ENCODE measurements at places on chromosomes 11 and 22.

GRCh38 chr22:38174626-38175025 lies 7.0 kb downstream of the PLA2G6 start:
- DNase-seq, result no peak

GRCh38 chr11:38060920-38061319 lies 1462.9 kb upstream of the RAG2 start:
- DNase-seq, result no peak

DNA sequence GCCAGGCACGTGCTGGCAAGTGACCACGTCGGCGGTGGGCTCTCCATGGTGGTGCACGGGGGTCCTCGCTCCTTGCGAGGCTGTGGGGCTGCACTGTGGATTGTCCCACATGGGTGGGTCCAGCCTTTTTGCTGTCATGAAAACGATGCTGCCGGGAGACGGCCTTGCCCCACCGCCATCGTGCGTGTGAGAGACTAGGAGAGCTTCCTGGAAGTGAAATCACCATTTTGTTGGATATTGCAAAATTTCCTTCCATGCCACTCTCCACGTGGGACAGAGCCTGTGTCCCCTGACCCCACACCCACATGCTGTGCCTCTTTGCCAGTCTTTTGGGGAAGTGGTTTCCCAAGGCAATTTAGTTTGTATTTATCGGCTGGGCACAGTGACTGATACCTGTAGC lies 18.2 kb upstream of the GRAMD4 start:
- DNase-seq, result no peak

DNA sequence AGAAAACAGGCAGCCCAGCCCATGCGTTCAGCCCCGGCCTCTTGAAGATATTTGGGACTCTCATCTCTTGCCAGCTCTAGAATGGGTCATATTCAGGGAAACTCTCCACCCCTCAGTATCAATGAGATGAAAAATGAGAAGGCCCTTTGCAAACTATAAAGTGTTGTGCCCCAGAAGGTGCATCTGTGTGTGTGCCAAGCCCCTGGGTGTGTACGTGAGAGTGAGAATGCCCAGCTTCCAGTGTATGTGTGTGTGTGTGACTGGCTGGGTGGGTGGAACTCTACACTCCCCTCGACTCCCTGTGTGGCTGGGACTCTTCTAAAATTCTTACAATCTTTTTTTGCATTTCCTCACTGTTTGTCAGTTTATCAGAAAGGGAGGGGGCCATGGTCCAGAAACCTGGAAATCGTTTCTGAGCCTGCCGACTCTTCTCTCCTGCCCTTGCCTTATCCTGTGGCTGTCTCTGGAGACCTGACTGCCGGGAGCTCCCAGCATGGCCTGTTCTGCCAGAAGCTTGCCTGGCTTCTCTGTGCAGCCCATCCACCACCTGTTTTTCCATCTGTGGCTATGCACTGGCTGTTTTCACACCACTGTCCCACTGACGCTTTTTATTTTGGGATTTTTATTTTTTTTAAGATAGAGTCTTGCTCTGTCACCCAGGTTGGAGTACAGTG lies 1.2 kb downstream of the P2RY6 start:
- no peak for DNase-seq

DNA sequence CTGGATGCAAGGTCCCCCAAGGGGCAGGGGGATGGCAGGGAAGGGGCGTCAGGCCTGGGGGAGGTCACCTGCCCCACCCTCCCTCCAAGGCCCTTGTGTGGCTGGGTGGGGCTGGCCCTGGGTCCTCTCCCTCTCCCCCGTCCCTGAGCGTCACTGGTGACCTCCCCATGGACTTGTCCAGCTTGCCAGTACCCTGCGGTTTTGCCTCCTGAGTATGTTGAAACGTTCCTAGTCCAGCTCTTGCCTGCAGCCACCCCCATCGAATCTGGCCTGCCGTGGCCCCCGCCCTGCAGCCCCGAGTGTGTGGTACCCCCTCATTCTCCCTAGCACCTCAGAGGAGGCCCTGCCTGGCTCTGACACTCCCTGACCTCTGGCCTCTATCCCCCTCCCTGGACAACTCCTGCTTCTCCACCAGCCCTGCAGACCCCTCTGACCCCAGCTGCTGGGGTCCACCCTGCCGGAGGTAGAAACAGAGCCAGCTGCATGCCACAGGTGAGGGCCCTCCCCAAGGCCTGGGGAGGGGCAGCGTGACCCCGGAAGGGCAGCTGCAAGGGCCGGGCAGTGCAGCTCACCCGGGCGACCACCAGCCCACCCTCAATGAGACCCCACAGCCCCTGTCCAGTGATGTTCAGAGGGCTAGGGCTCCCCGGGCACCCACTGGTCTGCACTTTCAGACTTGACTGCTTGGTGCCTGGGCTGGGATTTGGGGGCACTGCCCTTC lies 4.1 kb upstream of the MUC6 start:
- DNase-seq, result no peak

DNA sequence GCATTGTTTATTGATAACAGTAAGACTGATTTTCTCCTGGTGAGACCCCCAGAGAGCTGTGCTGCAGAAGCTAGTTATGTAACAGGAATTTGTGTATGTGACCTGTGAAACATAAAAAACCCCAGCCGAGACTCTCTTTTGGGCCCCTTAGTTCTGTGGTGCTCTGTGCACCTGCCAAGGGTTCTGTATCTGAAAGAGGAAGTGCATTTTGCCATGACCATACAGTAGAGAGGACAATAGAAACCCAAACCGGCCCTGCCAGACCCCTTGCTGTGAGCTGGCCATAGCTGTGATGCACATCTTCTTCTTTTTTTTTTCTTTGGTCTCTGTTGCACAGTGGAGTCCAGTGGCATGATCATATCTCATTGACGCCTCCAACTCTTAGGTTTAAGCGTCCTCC lies 31.4 kb upstream of the APOL5 start:
- no peak for DNase-seq
